ENCODE measurements at places on chromosomes 13 and 19.

DNA sequence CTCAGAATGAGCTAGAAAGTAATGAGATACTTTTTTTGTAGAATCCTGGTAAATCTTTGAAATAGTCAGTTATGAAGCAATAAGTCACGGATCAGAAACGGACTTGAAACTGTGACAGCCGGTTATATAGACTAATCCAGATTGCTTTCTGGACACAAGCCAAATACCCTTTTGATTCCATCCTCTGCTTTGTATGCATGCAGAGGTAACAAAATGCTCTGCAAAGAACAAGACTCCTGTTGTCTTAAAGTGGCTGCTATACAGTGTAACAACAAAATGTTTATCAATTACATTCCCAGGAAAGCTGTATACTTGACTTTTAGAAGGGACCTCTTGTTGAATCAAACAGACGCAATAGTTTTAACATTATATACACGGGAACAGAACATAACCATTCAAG lies 66.5 kb upstream of the STARD13 start:
- DNase-seq: no peak

DNA sequence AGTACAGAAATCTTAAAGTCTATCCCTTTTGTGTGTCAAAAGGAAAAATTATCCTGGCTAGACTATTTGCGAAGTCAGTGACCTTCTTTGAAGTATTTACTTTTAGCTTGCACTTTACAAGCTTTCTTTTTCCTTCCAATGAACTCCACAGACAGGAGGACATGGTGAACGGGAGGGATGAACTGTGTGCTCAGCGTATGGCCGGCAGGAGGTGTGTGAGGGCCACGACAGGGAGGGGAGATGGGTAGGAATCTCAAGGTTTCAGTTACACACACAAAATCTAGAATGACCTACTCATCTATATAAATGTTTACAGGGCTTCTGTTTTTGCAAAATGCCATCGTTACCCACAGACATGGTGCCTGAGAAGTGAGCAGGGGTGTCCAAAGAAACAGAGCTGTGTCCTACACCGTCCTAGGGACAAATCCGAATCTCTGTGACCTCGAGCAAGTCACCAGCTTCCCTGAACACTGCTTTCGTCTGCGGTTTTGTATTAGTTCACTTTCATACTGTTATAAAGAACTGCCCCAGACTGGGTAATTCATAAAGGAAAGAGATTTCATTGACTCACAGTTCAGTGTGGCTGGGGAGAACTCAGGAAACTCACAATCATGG lies 537.2 kb downstream of the LIG4 start:
- no peak for DNase-seq

GRCh38 chr13:35524171-35524570 lies 47.7 kb upstream of the MAB21L1 start:
- no peak for DNase-seq

DNA sequence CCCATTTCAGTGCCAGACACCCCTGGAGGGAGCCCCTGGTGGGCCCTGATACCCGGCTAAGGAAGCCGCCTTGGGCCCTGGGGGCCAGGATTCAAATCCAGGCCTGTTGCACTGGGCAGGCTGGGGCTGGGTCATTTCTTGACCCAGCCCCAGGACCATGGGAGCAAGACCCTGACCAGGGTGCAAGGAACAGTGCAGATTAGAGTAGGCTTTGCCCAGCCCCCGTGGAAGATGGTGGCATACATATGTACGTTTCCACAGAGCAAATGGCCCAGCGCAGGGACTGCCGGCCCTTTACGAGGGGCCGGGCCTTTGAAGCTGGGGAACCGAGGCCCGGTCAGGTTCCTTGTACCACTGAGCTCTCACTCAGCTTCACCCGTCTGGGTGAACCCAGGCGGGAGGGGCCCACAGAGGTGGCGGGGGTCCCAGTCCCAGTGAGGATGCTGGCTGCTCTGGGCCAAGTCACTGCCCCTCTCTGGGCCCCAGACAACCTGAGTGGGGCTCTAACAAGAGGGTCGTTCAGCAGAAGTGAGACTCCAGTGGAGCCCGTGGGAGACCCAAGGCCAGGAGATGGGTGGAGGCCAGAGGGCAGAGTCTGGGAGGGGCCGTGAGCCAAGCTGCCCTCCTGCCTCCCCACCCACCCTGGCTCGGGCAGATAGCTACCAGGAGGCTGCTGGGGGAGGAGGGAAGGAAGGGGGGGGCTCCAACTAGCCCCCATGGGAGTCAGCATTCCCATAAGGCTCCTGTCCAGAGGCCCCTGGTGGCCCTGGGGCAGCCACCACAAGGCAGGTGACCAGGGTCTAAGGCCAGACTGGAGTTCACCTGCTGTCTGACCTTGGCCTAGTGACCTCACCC lies 2.7 kb downstream of the MKNK2 start:
- DNase-seq: no peak

GRCh38 chr13:111346101-111346680 lies 25.7 kb downstream of the TEX29 start:
- no peak for DNase-seq

Measured in AG08395 (cell line).